ENCODE measurements at places on chromosomes 6 and 20.

GRCh38 chr6:39367700-39368099, 45.2 kb upstream of the KCNK16 start:
- no peak for DNase-seq

DNA sequence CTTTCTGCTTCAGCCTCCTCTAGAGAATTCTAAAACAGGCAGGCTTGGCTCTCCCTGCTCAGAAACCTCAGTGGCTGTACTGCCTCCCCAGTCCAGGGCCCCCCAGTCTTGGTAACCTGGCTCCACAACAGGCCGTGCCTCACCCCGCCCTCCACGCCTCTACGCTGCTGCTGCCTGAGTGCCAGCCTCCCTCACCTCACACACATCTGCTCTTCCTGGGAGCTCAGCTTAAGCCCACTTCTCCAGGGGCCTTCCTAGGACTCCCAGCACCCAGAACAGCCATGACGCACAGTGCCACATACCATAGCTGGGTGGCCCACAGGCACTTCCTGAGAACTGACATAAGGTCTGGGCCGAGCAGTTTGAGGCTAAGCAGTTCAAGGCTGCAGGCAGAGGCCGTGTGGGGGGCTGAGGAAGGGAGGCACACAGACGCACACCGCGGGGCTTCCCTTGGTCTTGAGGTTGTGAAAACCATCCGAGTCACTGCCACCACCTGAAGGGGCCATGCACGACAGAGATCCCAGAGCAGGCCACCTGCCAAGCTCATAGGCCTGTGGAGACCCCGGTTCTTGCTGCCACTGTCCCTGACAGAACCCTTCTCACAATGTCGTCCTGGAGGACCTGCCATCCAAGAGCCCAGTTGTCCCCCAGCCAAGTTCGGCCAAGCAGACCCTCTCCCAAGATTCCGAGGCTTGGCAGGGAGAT, 42.6 kb downstream of the DSTN start:
- no peak for DNase-seq

GRCh38 chr6:28710466-28711191, 184.9 kb downstream of the GPX5 start:
- DNase-seq, result peak; percentile 42

DNA sequence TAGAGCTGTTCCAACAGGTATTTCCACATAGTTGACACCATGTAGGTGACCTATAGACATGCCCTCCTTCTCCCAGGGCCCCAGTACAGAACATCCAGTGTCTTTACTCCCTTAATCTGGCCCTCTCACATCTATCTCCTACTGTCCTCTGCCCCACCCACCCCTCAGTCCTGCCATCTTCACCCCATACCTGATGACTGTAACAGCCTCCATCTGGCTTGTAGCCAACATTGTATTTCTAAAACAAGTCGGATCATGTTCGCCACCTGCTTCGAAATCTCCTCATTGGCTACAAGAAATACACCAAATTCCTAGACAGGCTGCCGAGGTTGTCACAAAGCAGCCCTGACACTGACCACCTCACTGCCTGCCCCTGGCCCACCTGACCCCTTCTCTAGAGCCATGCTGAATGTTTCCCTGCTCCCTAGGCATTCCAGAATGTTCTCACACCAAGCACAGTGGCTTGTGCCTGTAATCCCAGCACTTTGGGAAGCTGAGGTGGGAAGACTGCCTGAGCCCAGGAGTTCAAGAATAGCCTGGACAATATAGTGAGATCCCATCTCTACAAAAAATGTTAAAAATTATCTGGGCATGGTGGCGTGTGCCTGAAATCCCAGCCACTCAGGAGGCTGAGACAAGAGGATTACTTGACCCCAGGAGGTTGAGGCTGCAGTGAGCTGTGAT, 6.0 kb downstream of the ZC3H12D start:
- DNase-seq, result no peak

GRCh38 chr6:15661853-15662325, 939 bp downstream of the DTNBP1 start:
- DNase-seq, result peak; percentile 58

DNA sequence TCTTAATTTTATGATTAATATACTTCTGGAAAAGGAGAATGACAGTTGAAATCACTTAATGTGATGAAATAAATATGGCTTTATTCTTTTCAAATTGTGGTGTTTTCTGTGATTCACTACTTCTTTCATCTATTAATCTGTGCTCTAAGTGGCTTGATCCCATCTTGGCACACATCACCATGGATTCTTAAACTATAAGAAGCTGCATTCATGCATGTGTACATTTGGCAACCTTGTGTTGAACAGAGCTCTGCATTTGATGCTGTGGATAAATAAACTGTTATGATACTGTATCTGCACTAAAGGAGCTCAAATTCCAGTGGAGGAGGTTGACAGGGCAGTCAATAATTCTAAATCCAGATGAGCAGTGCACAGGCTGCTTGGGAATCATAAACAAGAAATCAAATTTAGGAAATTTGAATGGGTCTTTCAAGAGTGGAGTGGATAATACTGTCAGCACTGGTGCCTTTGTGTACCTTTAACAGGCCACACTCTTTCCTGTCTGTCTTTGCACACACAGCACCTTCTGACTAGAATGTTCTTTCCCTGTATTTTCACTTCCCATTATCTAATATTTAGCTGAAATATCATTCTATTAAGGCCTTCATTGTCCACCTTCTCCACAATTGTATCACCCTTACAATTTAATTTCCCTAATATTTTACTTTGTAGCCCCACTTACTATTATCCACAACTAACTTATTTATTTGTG, 252.9 kb downstream of the GRM1 start:
- DNase-seq, result no peak

DNA sequence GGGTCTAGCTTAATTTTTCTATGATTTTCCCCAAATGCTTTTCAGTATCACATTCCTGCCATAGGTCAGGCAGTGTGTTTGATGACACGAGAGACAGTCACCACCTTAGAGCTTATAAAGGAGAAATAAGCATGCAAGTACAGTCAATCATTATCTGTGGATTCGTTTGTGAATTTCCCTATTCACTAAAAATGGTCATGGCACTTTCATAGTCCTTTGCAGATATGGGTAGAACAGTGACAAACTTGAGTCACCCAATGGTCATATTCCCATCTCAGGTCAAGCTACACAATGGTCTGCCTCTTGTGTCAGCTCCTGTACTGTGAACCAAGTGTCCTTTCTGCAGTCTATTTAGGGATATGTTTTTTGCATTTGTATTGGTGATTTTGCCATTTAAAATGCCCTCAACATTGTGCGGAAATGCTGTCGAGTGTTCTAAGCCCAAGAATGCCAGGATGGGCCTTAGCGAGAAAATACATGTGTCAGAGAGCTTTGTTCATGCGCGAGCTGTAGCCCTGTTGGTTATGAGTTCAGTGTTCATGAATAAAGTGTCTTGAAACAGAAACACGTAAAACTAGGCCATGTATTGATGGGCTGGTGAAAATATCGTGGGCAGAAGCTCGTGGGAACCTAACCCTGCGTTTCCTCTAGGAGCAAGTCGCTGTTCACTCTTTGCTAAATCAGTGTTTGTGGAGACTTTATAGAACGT, 19.8 kb downstream of the SUMO4 start:
- no peak for DNase-seq

Data from NCI-H146 (cell line).